ENCODE measurements at places on chromosomes 3 and 15.

GRCh38 chr3:137807998-137808397 lies 43.9 kb downstream of the SOX14 start:
- H3K4me3 ChIP-seq, result no peak overlapping the region
- H3K27me3 ChIP-seq, result peaks cover 45% of the 10 kb centered on the region
- H3K36me3 ChIP-seq, result no peaks in the 10 kb centered on the region
- H3K27ac ChIP-seq, result no peak overlapping the region

GRCh38 chr3:81799403-81799802 lies 38.0 kb upstream of the GBE1 start:
- no peaks in the 10 kb centered on the region for H3K36me3 ChIP-seq
- no peaks in the 10 kb centered on the region for H3K27me3 ChIP-seq
- H3K4me3 ChIP-seq, result no peak overlapping the region
- no peaks in the 10 kb centered on the region for H3K4me1 ChIP-seq
- DNase-seq, result no peak
- no peak overlapping the region for H3K27ac ChIP-seq

DNA sequence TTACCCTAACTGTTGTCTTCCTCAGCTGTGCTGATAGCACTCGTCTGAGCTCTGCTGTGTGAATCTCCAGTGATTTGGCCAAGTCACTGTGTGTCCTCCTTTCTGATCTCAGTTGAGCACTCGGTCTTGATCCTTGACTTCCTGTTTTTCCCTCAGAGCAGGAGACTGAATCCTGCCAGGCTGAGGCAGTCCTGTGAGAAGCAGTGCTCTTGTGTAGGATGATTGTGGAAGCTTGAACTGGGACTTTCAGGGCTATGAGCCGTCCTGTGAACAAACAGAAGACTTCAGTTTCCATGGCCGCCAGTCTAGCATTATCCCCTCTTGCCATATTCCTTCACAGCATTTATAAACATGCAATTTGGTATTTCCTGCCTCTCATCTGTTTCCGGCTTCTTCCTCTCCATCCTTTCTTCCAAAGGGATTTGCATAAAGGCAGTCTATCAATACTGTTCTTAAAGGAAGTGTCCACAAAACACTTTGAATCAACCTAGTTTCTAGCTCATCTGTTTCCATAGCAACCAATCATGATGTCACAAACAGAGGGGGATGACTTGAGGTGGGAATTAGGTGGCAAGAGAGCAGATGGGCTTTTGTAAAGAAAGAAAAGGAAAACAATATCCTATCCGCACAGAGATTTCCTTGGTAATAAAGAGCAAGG lies 237.2 kb downstream of the AGBL1 start:
- peaks cover 13% of the 10 kb centered on the region for H3K4me1 ChIP-seq
- no peak for DNase-seq

GRCh38 chr15:42064271-42064670 lies 30.1 kb downstream of the PLA2G4D start:
- no peak overlapping the region for H3K4me3 ChIP-seq
- peaks cover 5% of the 10 kb centered on the region for H3K27me3 ChIP-seq
- H3K27ac ChIP-seq, result no peak overlapping the region

- H3K36me3 ChIP-seq, result peaks cover 10% of the 10 kb centered on the region
- peak overlapping the region; percentile 1 for H3K27ac ChIP-seq
- no peak for DNase-seq
- H3K4me3 ChIP-seq, result no peak overlapping the region
- H3K4me1 ChIP-seq, result peaks cover 58% of the 10 kb centered on the region
Measured at GRCh38 chr15:77060546-77060945, 10.4 kb downstream of the TSPAN3 start.

GRCh38 chr3:187274315-187274976 lies 17.1 kb downstream of the MASP1 start:
- H3K4me3 ChIP-seq, result no peak overlapping the region
- no peak for DNase-seq
- H3K36me3 ChIP-seq, result peaks cover 5% of the 10 kb centered on the region
- peaks cover 9% of the 10 kb centered on the region for H3K27me3 ChIP-seq
- H3K4me1 ChIP-seq, result peaks cover 16% of the 10 kb centered on the region
- no peak overlapping the region for H3K27ac ChIP-seq

DNA sequence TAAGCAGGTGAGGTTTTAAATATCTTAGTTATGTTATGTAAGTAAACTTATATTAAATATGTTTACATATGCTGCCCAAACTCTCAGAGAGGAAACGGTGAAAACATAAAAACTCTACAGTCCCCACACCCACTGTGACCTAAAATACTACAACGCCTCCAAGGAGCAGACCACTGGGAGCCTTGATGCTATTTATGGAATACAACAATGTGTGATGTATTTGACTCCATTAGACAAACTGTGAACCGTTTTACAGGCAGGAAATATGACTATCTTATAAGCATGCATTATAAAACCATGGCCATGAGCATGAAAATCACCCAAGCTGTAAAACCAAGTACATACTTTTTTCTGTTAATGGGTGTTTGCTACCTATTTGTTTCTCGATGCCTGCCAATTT lies 379.5 kb upstream of the TBL1XR1 start:
- peaks cover 20% of the 10 kb centered on the region for H3K4me1 ChIP-seq
- no peak overlapping the region for H3K4me3 ChIP-seq
- H3K27me3 ChIP-seq, result no peaks in the 10 kb centered on the region
- H3K36me3 ChIP-seq, result no peaks in the 10 kb centered on the region
- H3K27ac ChIP-seq, result no peak overlapping the region
- no peak for DNase-seq

GRCh38 chr3:58698246-58698645 lies 31.7 kb upstream of the FAM3D start:
- peaks cover 4% of the 10 kb centered on the region for H3K27me3 ChIP-seq
- H3K4me3 ChIP-seq, result no peak overlapping the region
- no peaks in the 10 kb centered on the region for H3K4me1 ChIP-seq
- no peak overlapping the region for H3K27ac ChIP-seq
- no peaks in the 10 kb centered on the region for H3K36me3 ChIP-seq

GRCh38 chr15:39783244-39783820 lies 691 bp upstream of the FSIP1 start:
- DNase-seq, result no peak
- H3K27ac ChIP-seq, result peak overlapping the region; percentile 90
- H3K4me1 ChIP-seq, result peaks cover 48% of the 10 kb centered on the region
- H3K27me3 ChIP-seq, result no peaks in the 10 kb centered on the region
- H3K4me3 ChIP-seq, result peak overlapping the region; percentile 86

DNA sequence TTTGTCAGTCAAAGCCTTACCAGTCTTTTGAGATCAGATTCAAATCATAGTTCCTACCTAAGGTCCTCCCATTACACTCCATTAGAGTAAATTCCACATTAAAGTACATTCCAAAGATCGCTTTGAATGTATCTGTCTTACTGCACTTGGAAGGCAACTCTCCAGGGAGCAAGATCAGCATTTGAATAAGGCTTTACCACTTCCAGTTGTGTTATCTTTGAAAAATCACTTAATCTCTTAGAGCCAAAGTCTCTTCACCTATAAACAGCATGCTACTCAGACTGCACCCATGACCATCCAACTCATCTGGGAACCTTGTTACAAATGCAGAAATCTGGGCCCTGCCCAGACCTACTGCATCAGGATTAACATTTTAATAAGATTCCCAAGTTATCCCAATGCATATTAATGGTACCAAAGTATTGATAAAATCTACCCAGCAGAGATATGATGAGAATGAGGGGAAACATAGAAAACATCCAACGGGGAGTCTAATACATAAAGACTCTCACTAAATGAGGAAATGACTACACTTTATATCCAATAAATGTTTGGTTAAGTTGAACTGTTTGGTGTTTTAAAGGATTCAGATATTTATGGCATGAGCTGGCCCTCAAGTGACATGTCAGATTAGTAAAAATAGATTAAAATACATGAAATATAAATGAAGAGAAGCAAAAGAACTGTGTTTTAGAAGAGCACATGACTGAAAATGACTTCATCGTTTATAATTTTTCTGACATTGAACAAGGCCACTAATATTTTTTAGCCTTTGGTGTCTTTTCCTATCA lies 75.9 kb downstream of the TNIK start:
- no peaks in the 10 kb centered on the region for H3K27me3 ChIP-seq
- peak overlapping the region; percentile 1 for H3K4me3 ChIP-seq
- H3K27ac ChIP-seq, result peak overlapping the region; percentile 47
- peaks cover 5% of the 10 kb centered on the region for H3K36me3 ChIP-seq
- DNase-seq, result no peak
- peaks cover 40% of the 10 kb centered on the region for H3K4me1 ChIP-seq

DNA sequence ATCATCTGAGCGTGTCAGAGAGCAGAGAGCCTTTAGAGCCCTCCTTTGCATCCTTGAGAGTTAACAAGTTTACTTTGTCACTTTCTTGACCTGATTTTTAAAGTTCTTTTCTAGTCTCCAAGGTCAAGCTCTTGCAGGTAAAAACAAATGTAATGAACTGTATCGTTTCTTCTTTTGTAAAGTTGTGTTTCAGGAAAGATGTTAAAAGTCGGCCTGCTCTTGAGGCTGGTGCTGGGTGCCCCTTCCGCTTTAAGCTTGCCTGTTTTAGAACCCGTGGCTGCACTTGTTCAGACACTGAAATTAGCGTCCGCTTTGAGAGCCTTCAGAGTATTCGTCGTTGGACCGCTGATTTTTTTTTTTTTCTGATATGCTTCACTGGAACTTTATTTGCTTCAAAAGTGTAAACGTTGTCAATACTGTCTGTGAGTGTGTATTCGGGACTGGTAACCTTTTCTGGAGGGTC lies 52.6 kb upstream of the ULK4 start:
- H3K27ac ChIP-seq, result peak overlapping the region; percentile 89
- no peaks in the 10 kb centered on the region for H3K36me3 ChIP-seq
- H3K4me1 ChIP-seq, result peaks cover 18% of the 10 kb centered on the region
- peak overlapping the region; percentile 94 for H3K4me3 ChIP-seq

- H3K36me3 ChIP-seq, result no peaks in the 10 kb centered on the region
- H3K4me1 ChIP-seq, result no peaks in the 10 kb centered on the region
- no peaks in the 10 kb centered on the region for H3K27me3 ChIP-seq
- no peak overlapping the region for H3K27ac ChIP-seq
- no peak overlapping the region for H3K4me3 ChIP-seq
Measured at GRCh38 chr15:25572191-25572590, 133.4 kb upstream of the UBE3A start.

- peaks cover 6% of the 10 kb centered on the region for H3K36me3 ChIP-seq
- H3K4me1 ChIP-seq, result peaks cover 44% of the 10 kb centered on the region
- no peak overlapping the region for H3K27ac ChIP-seq
Measured at GRCh38 chr3:170491901-170492300, 73.2 kb downstream of the CLDN11 start.

GRCh38 chr15:86041399-86041798 lies 38.3 kb upstream of the AGBL1 start:
- H3K27ac ChIP-seq, result no peak overlapping the region
- peaks cover 4% of the 10 kb centered on the region for H3K4me1 ChIP-seq
- no peaks in the 10 kb centered on the region for H3K27me3 ChIP-seq

DNA sequence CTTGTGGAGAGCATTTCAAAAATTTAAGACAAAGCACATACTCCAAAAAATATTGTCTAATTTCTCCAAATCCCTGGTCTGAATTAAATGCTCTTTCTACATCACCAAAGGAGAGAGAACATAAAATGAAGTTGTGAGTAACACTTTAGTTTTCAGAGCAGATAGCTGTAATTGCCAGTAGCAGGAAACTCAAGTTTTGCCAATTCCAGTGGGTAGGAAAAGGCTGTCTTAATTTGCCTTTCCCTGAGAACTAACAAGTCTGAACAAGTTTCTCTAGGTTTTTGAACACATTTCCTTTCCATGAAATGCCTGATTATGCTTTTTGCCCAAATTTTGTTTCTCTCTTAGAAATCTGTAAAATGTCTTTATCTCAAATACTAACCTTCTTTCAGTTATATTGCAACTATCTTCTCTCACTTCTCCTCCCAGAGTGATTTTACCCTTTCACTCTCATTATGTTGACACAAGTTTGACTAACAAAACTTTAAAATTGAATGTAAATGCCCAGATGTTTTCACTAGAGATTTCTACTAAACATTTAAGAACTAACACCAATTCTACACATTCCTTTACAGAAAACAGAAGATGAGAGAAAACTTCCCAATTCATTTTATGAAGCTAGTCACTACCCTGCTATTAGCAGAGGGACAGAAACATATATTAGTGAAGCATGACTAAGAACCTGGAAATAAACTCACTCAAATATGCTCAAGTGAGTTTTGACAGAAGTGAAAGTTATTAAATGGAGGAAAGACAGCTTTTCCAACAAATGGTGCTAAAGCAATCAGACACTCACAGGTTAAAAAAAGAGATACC lies 38.4 kb downstream of the RFX7 start:
- peak overlapping the region; percentile 20 for H3K4me3 ChIP-seq
- H3K36me3 ChIP-seq, result peaks cover 26% of the 10 kb centered on the region
- peak overlapping the region; percentile 59 for H3K27ac ChIP-seq
- no peaks in the 10 kb centered on the region for H3K27me3 ChIP-seq

- H3K4me1 ChIP-seq, result peaks cover 32% of the 10 kb centered on the region
- H3K36me3 ChIP-seq, result no peaks in the 10 kb centered on the region
- H3K27me3 ChIP-seq, result peaks cover 6% of the 10 kb centered on the region
Measured at GRCh38 chr15:96053031-96053780, 277.3 kb upstream of the NR2F2 start.

- H3K27ac ChIP-seq, result no peak overlapping the region
- no peak overlapping the region for H3K4me3 ChIP-seq
Measured at GRCh38 chr3:49602049-49602554, 47.8 kb downstream of the BSN start.

DNA sequence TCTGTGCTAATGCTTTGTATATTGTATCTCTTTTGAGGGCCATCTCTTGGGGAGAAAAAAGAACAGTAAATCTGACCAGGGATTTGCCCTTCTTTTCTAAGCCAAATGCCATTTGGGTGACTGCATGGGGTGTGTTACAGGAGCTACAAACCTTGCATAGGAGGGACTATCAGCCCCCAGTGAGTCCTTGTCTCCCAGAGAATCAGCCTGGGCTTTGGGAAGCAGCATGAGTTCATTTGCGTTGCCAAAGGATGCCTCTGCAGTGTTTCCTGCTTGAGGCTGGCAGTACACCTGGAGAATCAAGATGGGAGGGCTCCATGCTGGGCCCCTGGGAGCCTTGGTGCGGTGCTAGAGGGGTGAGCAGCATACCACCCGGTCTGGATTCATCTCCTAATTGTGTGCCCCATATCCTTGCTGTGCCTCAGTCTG lies 49.6 kb upstream of the POLG start:
- H3K4me3 ChIP-seq, result peak overlapping the region; percentile 25
- H3K36me3 ChIP-seq, result no peaks in the 10 kb centered on the region
- H3K27me3 ChIP-seq, result peaks cover 73% of the 10 kb centered on the region
- H3K4me1 ChIP-seq, result peaks cover 17% of the 10 kb centered on the region

DNA sequence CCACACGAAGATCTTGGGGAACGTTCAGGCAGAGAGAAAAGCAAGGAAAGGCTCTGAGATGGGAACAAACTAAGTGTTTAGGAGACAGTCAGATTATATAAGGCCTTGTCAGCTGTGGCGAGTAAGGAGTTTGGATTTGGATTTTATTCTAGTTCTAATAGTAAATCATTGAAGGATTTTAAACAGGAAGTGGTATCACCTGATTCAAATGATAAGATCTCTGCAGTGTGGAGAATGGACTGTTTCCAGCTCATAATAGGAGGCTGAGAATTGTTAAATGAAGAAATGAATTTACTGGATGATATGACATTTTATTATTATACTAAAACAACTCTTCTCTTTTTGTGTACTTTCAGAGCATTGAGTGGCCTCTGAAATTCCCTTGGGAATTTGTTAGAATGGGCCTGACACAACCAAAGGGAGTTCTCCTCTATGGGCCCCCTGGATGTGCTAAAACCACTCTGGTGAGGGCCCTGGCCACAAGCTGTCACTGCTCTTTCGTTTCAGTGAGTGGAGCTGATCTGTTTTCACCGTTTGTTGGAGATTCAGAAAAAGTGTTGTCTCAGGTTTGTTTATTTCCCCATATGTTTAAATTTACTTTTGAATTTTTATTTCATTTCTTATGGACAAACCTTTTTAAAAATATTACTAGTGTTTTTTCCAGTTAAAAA lies 36.0 kb upstream of the GATM start:
- no peak overlapping the region for H3K27ac ChIP-seq
- H3K27me3 ChIP-seq, result no peaks in the 10 kb centered on the region
- peaks cover 5% of the 10 kb centered on the region for H3K4me1 ChIP-seq
- no peak for DNase-seq
- H3K4me3 ChIP-seq, result no peak overlapping the region
- peaks cover 35% of the 10 kb centered on the region for H3K36me3 ChIP-seq

Measured in type B pancreatic cell (in vitro differentiated cells).